ENCODE measurements at places on chromosomes 12 and 14.

DNA sequence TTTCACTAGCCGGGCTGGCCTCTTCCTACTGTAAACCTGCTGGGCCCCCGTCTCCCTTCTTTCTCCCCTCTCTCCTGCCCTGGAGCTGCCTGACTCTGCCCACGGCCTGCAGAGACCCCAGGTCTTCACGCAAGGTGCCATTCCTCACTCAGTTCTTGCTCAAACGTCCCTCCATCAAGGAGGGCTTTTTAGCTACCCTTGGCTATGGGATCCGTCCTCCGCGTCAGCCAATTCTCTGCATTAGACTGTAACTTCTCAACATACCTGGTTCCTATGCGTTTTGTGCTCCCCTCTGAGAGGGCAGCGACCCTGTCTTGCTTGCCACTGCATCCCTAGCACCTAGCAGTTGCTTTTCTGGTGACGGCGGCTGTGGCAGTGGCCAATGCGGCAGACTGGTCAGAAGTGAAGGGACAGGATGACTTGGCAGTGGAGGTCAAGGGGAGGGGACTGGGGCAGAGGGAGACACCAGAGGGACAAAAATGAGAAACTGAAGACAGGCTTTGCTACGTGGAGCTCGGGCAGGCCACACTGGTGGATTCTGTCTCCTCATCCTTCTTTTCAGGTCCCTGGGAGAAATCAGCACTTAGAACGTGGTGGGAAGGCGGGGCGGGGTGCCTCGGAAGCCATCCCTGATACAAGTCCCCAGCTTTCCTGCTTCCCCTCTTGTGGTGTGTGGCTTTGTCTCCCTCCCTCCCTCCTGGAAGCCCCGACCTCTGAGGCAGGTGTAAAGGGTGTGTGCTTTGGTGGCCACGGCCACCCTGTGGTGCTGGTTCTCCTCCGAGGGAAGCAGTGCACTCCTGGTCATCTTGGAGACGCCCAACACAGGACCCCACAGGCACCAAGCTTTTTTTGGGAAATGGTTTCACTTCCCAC lies 1.8 kb downstream of the B3GNT4 start:
- no peak for DNase-seq

DNA sequence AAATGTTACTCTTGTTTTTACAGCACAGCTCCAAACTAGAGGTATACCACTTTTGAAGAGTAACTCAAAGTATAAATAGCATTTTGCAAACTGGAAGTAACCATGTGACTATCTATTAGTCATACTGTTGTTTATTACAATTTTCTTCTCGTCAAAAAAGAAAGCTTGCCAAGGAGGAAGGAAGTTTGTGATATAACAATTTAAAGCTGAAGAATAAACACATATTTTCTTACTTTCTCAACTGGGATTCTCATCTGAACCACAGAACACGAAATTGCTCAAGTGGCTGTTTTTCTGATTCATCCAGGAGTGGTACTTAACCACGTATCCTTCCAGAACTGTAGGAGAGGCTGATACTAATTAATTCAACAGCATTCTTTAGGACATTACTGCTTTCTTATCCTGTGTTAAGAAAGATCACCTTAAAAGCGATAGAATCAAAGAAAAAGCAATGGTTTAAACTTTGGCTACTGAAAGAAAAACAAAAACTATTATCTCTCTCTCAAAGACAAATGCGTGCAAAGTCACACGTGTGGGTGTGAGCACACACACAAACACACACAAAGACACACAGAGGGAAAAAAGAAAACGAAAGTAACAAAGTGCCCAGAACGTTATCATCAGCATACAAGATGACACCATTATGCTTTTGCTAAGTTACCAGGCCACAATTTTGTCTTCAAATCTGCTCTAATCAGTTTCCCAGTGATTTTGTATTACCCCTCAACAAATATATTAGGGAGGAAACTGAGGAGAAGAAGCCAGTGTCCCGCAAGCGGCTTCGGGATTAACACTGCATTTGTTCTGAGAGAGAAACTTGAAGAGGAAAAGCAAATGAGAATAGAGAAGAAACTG lies at the start of gene CLEC2B:
TSS of gene CLEC2B (minus strand) at position 48 of the 855 bp plus-strand sequence.
- DNase-seq = no peak

GRCh38 chr14:65424531-65424930 lies 12.0 kb downstream of the FUT8 start:
- no peak for DNase-seq

- no peak for DNase-seq
Measured at GRCh38 chr14:91291786-91292405, 47.4 kb upstream of the GPR68 start.

- no peak for DNase-seq
Measured at GRCh38 chr12:42396473-42397259, 70.7 kb downstream of the PPHLN1 start.

Measured in NCI-H2171 treated with DMSO at 0.1 percent for 48 hours (cell line).